ENCODE measurements at places on chromosomes 3 and 15.

- DNase-seq = no peak
These were observed 63.3 kb downstream of the ATP8B4 start for GRCh38 chr15:50055750-50056157.

DNA sequence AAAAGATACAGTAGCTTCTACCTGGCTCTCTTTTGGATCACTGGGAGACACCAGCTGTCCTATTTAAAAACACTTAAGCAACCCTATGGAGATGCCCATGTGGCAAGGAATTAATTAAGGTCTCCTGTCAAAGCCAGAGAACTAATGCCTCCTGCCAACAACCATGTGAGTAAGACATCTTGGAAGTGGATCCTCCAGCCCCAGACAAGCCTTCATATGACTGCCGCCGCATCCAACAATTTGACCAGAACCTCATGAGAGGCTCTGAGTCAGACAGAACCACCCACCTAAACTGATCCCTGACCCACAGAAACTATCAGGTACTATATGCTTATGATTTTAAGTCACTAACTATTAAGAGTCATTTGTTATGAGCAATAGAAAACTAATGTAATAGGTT, 22.3 kb downstream of the IFT80 start:
- no peak for DNase-seq

DNA sequence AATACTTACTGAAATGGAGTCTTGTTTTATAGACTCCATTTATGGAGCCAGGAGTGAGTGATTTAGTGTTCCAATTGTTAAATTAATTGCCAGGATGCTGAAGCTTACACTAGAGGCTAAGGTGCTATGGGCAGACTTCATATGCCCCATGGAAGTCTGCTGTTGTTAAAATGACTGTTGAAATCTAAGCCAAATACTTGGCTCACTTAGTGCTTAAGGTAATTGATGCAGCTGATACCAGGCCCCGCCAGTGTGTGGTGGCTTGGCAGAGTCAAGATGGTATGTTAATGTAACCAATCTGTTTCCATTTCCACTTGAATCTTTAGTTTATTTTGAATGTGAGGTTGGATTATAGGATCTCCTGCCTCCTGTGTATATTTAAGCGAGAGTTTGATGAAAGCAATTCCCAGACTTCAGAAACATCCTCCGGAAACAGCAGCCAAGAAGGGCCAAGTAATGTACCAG, 187.1 kb downstream of the ITPR1 start:
- no peak for DNase-seq

- no peak for DNase-seq
These were observed 6.8 kb upstream of the SNRK start for GRCh38 chr3:43279532-43279931.

DNA sequence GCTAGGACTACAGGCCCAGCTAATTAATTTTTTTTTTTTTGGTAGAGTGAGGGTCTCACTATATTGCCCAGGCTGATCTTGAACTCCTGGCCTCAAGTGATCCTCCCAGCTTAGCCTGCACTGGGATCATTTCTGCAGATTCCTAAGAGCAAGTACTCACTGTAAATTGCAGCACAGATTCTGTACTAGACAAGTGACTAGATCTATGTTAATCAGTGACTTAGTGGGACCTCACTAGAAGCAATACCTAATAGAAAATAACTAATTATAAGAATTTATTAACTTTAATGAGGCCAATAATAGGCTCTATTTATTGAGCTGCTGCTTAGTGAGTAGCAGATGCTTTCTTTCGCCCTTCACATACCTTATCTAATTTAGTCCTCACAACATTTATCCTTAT, 10.6 kb upstream of the UTS2B start:
- no peak for DNase-seq

DNA sequence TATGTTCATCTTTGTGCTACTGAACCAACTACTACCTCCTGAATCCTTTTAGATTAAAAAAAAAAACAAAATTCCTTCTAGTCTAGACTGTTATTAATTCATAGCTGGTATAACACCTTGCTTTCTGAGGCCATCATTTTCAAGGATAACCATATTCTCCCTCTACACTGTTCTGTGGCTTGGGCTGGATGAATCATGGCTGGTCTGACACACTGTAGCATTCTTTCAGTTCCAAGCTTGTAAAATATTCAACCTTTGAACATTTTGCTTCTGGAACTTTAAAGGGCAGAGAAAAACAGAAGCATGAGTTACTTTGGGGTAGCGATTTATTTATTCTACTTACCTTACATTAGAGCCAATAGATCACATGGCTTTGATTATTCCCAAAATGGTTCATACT, 7.6 kb downstream of the HSPBAP1 start:
- no peak for DNase-seq

GRCh38 chr3:184506561-184506991, 55.0 kb upstream of the EPHB3 start:
- DNase-seq = no peak

DNA sequence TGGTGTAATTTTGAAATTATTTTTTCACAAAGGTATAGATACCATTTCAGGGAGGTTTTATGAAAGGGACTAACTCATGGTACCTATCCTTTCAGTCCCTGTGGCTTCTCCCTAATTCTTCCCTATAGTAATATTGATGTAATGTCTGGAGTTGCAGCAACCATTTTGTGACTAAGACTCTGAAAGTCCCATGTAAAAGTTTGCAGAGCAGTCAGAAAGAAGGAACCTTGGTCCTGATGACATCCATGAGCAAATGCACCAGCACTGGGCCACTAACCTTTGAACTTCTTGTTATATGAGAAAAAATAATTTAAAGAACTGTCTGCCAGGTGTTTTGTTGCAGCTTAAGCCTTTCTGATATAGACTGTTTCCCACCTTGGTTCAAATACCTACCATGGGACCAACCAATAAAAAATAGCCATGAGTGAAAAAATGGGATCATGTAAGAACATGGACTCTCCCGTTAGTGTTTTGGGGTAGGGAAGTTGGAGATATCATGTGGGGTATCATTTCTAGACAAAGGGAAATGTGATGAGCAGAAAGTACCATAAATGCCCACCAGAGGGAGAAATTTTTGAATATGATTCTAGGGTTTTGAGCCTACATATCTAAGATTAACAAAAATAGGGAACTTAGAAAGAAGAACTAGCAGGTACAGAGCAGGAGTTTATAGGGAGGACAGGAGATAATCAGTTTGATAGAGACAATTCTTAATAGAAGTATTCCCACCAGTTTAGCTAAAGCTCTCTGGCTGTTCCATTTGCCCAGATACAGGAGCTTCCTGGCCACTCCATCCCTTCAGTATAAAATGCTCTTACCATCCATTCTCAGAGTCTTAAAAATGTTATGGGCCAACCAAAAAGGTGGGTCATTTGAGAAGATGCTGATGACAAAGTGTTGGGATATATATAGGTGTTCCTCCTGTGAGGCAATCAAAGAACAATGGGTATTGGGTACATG, 3.4 kb upstream of the CPOX start:
- no peak for DNase-seq

- DNase-seq = no peak
These were observed 63.8 kb downstream of the LRRC49 start for GRCh38 chr15:70956201-70956995.

DNA sequence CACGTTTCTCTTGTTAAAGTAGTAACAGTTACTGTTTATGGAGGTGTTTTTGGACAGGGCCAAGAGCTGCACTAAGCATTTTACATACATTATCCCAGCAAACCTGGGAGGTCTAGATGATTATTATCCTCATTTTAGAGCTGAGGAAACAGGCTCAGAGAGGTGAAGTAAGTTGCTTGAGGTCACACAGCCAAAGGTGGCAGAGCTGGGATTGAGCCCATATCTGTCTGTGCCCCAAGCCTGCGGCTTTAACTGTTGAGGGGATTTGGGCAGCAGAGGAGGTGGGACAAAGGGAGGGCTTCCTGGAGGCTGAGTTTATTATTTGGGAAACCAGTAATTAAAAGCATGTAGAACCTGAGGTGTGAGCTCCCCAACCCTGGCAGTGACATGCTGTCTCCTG, 9.2 kb downstream of the SMAD6 start:
- no peak for DNase-seq

GRCh38 chr3:158312560-158313141, 202.8 kb downstream of the RSRC1 start:
- DNase-seq = no peak

DNA sequence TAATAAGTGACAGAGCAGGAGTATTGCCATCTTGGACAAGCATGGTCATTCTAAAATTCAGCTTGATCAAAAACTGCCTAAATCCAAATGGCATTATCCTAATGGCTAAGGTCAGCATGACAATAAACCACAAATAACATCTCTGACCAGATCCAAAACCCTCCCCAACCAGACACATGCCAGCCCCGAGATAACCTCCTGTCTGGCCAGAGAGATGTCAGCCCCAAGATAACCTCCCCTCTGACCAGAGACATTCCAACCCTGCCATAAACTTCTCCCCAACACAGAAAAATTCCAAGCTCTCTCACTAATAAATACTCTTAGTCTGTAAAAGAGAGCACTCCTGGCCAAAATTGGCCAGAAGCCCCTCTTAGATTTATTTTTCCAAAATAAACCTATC, 470.5 kb upstream of the UBE2E2 start:
- no peak for DNase-seq

- peak; percentile 54 for DNase-seq
These were observed 908 bp upstream of the ADPGK start for GRCh38 chr15:72784456-72784876.

DNA sequence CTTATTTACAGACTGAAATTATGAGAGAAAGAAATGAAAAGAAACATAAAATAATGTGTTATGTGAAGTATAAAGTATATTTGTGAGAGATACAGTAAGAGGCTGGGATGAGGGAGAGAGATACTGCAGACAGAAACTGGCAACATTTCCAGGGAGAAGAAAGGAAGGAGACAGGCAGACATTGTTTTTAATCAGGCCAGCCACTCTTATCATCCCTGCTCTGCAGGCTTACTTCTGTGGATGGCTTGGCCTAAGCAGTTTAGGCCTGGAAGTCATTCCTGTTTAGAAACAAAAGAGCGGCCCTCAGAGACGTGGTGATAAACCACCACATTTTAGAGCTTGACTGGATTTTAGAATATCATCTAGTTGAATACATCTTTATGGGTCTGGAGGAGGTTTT, 12.4 kb downstream of the PCCB start:
- DNase-seq = no peak

DNA sequence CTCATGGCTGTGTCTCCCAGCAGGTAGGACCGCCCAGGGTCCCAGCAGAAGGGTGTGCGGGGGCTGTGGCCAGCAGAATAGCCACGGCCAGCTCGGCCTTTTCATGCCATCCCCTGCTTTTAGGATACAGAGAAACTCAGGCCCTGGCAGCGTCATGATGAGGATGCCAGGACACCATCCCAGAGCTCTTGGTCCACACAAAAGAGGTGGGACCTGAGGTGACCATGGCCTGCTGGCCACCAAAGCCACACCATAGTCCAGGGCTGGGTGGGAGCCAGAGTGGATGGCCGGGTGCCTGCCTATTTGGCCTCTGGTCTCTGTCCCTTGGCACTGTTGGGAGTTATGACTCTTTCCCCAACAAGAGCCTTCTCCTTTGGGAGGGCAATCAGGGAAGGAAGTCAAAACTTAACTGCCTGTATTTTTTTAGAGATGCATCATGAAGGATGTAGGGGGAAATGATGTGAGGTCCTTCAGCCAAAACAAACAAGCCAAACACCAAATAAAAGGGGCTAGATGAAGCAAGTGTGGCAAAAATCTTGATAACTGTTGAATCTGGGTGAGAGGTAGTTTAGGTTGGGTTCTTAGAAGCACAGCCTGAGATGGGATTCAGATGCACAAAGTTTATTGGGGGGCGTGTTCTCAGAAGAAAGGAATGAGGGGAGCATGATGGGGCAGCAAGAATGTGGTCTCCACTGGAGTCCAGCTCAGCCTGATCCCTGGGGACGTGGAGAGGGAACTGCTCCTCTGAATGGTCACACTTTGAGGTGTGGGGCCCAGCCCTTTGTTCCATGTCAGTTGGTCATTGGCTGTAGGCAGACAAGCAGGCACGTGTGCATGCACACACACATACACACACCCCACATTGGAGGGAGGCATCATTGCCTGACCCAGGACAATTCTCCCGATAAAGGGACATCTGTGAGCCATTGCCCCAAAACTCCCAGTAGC, 33.2 kb downstream of the SMAD6 start:
- no peak for DNase-seq

DNA sequence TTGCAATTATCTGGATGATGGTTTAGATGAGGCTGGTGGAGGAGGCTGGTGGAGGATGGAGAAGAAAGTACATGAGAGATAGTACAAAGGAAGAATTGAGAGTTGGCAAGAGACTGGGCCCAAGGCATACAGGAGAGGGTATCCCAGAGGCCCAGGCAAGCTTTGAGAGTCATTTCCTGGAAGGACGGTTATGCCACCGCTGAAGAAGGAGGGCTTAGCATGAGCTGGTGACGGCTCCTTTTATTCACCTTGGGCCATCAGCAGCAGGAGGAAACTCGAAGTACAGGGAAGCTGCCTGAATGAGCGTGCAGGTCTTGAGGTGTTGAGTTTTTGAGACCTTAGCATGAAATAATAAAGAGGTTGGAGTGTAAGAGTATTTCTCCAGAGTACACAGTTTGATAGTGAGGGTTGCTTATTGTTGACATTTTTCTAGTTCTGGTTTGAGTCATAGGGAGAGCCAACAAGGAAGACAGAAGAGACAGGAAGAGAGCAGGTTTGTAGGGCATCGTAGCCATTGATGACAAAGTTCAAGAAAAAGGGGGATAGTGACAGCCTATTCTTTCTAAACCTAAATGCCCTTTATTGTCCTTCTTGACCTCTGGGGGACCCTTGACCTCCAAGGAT, 13.8 kb downstream of the THSD4 start:
- no peak for DNase-seq

DNA sequence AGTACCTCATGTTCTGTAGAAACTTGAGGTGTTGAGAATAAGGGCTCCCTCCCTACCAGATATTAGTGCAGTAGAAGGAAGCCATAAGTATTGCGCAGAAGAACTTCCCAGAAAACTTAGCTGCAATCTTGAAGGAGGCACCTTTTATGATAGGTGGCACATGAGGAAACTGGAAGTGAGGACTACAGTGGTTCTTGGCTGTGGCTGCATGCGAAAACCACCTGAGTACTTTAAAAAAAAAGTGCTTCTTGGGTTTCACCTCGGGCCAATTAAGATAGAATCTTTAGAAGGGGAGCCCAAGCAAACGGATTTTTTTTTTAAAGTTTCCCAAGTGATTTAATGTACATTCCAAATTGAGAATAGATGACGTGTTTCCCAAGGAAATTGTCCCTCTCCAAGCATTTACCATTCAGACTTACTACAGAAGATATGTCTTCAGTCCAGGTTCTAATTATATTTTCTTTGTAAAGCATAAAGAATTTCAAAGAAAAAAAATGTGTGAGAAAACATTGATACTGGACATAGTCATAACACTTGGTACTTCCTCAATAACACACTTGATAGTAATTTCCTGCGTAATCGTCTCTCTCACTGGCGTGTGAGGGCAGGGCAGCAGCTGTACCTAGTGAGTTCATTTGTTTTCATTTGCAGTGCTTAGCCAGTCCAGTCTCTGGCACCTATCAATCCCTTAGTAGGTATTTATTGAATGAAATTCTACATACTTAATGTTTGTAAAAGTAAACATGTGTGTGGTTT, 12.3 kb upstream of the NR1I2 start:
- no peak for DNase-seq

DNA sequence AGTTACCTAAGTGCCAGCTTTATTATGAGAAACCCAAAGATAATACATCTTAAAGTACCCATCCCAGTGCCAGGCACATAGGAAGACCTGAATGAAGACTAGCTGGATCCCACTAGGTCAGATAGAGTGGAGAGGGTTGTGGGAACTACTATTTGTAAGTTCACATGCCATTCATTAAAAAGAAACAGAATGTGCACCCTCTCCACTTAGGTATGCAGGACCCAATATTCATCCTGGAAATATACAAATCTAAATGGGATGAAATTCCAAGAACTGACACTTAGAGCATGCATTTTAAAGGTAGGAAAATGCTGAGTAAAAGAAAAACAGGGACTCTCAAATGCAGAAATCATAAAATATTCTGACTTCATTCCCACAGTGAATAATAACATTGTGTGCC, 14.3 kb downstream of the EOGT start:
- DNase-seq = no peak
